ENCODE measurements at places on chromosomes 3 and 15. TPM values are rescaled to one million over a fixed set of nuclear protein-coding genes. Genes with fewer than 3 reads are reported as not detected.

DNA sequence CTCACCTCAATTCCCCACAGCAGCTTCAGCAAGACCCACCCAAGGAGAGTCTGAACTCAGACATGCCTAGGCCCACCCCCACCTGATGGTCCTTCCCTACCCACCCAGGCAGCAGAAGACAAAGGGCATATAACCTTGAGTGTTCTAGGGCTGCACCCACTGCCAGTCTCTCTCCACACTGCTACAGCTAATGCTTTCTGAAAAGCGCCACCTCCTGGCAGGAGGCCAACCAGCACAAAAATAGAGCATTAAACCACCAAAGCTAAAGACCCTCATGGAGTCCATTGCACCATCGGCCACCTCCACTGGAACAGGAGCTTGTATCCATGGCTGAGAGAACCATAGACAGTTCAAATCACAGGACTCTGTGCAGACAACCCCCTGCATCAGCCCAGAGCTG lies 11.3 kb upstream of the RPL39L start:
- no peak for DNase-seq

DNA sequence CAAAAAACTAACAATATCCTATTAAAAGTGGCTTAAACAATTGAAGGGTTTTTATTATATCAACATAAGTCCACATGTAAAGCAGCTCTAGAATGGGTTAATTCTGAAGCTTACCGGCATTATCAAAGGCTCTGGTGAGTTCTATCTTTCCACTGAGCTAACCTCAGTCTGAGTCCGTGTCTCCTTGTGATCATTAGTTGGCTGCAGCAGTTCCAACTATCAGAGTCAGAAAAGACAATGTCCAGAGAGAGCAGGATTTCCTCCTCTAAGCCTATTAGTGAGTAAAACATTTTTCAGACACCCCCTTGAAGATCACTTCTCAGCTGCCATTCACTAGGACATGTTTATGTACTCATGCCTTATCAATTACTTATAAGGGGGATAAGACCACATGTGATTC lies 49.9 kb downstream of the DHX36 start:
- no peak for DNase-seq

DNA sequence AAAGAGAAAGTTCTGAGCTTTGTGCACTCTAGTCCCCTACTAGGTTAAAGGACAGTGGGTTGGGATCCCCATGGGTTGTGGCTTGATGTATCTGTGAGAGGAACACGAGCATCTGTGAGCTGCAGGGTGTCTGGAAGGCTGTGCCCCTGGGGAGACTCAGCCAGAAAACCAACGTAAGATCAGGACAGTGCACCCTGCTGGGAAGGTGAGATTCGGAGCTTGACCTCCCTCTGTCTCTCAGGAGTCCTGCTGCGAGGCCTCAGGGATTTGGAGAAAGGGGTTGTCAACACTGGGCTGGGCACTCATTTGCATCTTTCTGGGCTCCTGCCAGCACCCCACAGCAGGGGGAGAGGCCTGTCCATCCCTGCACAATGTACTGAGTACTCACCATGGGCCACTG lies 15.2 kb downstream of the ANKRD63 start:
- no peak for DNase-seq

DNA sequence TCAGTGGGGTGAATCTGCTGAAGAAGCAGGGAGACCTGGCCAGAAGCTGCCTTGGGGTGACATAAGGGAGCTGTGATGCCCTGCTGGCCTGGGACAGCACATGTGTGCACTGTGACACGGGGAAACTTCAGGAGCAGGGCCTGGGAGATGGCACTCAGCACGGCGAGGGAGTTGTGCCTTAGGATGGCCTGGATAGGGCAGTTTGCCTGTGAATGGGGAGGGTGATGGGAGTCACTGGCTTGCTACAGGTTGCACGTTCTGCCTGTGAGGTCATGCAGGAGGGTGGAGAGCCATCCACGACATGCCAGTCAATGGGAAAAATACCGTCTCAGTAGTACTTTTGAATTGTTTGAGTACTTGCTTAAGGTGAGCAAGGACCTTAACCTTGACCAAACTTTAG lies 76.8 kb upstream of the UBE3A start:
- no peak for DNase-seq

DNA sequence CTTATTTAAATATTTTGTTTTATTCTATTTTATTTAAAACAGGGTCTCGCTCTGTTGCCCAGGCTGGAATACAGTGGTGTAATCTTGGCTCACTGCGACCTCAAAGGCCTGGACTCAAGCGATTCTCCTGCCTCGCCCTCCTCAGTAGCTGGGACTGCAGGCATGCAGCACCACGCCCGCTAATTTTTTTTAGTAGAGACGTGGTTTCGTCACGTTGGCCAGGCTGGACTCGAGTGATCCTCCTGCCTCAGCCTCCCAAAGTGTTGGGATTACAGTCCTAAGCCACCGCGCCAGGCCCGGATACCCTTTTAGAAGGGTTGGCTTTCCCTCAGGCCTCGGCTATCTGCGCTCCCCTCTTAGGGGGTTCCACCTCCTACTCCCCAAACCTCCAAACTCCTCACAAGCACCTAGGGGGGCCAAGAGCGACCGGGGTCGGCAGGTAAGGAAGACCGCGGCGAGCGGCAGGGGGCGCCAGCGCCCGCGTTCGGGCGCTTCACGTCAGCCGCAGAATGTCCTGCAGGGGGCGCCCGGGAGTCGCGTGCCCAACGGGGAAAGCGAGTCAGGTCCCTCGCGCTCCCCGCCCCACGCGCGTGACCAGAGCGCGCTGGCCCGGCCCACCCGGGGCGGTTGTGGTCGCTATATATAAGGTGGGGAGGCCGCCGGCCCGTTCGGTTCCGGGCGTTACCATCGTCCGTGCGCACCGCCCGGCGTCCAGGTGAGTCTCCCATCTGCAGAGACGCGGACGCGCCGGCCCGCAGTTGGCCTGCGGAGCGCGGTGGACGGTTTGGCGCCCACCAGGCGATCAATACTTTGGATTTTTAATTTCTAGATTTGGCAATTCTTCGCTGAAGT lies 51.8 kb upstream of the GATM start:
- DNase-seq = no peak

- no peak for DNase-seq
Measured at GRCh38 chr3:26704736-26705135, 82.2 kb downstream of the LRRC3B start.

- DNase-seq = no peak
Measured at GRCh38 chr15:79004336-79004735, 59.5 kb upstream of the CTSH start.

- DNase-seq = no peak
Measured at GRCh38 chr3:121786485-121786884, 36.9 kb upstream of the GOLGB1 start.

GRCh38 chr3:44048949-44049348 lies 192.7 kb upstream of the TOPAZ1 start:
- no peak for DNase-seq

- DNase-seq = no peak
Measured at GRCh38 chr3:25567388-25567787, 97.3 kb downstream of the TOP2B start.

GRCh38 chr3:27454914-27455313 lies 29.3 kb downstream of the SLC4A7 start:
- no peak for DNase-seq

DNA sequence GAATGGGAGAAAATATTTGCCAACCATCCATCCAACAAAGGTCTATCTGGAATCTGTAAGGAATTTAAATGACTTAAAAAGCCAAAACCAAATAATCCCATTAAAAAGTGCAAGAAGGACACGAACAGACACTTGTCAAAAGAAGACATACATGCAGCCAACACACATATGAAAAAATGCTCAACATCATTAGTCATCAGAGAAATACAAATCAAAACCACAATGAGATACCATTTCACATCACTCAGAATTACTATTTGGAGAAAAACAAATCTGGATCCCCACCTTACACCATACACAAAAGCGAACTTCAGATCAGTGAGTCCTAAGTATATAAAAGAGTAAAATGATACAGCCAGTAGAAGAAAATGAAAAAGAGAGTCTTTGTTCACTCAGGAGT lies 58.6 kb upstream of the MNS1 start:
- DNase-seq = no peak

DNA sequence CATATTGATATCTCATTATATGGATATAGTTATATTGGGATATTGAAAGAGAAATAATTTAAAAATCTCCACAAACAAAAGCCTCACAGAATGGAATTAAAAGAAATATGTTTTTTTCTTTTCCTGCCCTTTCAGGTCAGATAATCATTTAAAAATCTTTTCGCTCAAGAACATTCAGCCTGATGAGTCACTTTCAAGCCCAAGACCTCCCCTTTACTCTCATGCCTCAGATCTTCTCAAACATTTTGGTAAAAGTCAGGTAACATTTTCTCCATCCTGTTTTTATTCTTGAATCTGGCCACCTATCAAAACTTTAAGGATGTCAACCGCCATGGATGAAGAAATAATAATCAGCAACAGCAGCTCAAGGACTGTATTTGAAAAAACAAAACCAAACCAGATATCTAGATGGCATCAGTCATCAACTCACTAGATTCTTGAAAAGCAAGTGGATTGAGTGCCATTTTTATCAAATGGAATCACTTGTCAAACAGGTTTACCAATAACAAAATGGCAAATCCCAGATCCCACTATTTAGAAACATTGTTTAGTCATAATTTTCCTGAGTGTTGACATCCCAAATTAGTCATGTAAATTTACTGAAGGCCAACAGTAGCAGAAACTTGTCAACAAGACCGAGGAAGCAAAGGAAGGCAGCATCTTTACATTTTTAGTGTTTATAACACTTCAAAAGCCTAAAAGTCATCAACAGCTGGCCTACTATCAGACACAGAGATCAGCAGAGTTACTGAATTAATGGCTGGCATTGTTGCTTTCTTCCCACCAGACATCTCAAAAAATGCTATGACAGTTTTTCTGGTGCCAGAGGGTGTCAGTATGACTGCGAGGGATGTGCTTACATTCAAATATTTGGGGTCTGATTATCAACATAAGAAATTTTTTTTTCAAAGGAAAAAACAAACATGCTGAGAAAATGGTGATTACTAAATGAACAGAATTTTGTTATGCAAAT lies 444.7 kb downstream of the MAGI1 start:
- DNase-seq = no peak

DNA sequence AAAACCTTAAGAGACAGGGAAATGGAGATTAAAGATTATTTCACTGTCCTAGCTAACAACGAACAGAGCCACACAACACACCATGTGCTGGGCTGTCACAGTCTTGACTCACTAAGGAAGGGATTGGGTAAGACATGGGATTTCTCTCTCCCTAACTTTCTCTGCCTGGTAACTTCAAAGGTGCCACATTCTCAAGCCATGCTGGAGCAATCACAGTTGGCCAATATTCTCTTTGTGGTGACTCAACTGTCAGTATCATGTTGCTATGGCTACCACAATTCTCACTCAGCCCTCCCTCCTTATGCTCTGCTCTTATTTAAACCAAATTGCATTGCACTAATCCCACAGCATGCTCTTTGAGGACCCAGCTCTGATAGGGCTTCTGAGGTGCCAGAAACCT lies 74.0 kb downstream of the OXNAD1 start:
- no peak for DNase-seq

DNA sequence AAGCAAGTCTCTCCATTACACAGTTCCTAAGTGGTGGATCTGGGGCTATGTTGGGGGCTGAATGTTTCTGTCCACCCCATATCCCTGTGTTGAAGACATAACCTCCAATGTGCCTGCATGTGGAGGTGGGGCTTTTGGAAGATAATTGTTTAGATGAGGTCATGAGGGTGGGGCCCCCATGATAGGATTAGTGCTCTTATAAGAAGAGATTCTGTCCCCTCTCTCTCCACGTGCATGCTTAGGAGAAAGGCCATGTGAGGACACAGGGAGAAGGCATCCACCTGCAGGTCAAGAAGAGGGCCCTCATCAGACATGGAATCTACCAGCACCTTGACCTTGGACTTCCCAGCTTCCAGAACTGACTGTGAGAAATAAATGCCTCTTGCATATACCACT lies 231.0 kb upstream of the CHRNA7 start:
- DNase-seq = no peak

DNA sequence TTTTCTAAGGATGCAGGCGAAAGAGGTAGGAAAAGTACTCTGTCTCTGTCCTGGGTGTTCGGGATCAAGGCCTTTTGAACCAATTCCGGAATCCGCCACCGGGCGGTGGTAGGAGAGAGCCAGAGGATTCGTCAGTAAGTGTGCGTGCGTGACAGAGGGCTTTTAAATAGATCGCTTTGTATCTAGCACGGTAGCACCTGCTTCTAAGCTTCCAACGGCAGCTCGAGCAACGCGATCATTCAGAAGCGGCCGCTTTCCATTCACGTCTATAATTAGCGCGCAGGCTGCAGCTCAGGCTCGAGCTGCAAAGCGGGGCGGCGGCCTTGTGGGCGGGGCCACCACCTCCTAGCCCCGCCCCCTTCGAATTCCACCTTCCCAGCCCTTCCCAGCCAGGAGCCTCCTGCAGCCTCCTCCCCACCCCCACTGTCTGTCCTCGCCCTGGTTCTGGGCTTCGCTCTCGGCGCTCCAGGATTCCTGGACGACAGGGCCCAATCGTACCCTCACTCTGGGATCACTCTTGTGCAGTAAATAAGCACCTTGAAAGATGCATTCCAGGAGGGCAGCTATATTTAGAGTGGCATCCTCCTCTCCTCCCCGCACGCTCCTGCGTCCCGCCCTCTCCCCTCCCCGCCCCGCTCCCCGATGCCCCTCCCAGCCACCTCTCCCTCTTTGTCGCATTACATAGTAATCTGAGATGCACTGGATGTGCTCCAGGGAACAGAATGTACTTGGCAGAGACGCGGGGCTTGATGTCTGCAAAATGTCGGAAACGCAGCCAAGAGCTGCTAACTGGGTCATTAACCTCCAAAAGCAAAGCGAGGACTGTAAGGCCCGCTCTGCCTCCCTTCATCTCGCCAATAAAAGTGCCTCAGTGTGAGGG lies 224.1 kb upstream of the TPRG1 start:
- DNase-seq = peak; percentile 93

- no peak for DNase-seq
Measured at GRCh38 chr15:94253742-94254141, 22.4 kb downstream of the MCTP2 start.

- DNase-seq = no peak
Measured at GRCh38 chr15:69253156-69253555, 45.6 kb upstream of the PAQR5 start.

GRCh38 chr3:182527745-182528144 lies 265.6 kb upstream of the ATP11B start:
- no peak for DNase-seq

GRCh38 chr15:94300612-94301011 lies 69.3 kb downstream of the MCTP2 start:
- no peak for DNase-seq

GRCh38 chr3:103977417-103977816 lies 1389.3 kb upstream of the ALCAM start:
- DNase-seq = no peak

GRCh38 chr3:71825551-71826283 lies 40.8 kb upstream of the PROK2 start:
- DNase-seq = no peak

CP gene
- not detected for total RNA-seq

ALPK3 gene
- total RNA-seq = 0.56 TPM

ABHD14A gene
- total RNA-seq = 10.2 TPM

COL6A5 gene
- not detected for total RNA-seq

XCR1 gene
- total RNA-seq = not detected

NOX5 gene
- not detected for total RNA-seq

ISLR gene
- total RNA-seq = 49.6 TPM

Measured in chondrocyte (in vitro differentiated cells).